ENCODE measurements at places on chromosomes 11 and 22.

DNA sequence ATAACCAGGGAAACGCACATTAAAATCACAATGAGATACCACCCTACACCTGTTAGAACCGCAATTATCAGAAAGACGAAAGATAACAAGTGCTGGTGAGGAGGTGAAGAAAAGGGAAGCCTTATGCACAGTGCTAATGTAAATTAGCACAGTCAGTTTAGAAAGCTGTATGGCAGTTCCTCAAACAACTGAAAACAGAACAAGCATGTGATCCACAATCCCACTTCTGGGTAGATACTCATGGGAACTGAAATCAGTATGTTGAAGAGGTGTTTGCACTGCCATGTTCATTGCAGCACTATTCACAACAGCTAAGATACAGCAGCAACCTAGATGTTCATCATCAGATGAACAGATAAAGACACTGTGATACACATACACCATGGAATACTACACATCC is 75.0 kb upstream of the CCND1 start:
- no peak for DNase-seq

GRCh38 chr11:125932301-125932700 is 13.5 kb upstream of the VSIG10L2 start:
- no peak for DNase-seq

DNA sequence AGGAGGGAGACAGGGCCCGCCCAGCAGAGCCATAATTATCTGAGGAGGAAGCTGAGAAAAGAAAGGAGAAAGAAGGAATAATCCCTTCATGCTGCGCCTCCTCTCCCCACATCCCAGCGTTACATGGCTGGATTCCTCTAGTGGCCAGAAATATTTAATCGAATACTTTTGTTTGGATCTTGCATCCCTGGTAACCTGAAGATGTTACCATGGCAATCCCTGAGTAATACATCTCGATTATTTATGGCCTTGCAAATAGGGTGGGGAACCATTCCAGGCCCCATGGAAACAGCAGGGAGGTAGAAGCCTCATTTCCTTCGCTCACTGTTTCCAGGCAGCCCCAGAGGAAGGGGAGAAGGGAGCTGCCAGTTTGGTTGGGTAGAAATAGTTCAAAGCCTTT is 357.7 kb downstream of the BUD13 start:
- peak; percentile 33 for DNase-seq

- DNase-seq: peak; percentile 39
These were observed 360.3 kb downstream of the TENM4 start for GRCh38 chr11:79080551-79080950.

DNA sequence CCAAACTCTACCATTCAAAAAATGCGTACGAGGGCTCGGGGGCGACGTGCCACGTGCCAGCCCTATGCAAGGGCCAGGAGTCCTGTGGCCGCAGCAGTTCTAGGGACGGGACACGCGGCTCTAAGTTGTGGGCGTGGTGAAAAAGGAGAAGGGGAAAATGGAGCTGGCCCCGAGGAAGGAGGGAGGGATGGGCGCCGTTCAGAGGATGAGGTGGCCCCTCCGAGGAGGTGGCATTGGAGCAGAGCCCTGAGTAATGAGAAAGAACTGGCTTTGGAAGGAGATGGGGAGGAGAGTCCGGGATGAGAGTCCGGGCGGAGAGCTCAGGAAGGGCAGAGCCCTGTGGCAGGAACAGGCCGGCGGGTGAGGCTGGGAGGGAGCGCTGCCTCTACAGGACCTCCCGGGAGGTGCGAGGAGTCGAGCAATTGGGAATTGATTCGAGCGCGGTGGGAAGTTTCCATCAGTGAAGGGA is 21.0 kb downstream of the OTUB1 start:
- peak; percentile 52 for DNase-seq

GRCh38 chr11:116207421-116208141 is 565.2 kb downstream of the BUD13 start:
- DNase-seq: peak; percentile 37

DNA sequence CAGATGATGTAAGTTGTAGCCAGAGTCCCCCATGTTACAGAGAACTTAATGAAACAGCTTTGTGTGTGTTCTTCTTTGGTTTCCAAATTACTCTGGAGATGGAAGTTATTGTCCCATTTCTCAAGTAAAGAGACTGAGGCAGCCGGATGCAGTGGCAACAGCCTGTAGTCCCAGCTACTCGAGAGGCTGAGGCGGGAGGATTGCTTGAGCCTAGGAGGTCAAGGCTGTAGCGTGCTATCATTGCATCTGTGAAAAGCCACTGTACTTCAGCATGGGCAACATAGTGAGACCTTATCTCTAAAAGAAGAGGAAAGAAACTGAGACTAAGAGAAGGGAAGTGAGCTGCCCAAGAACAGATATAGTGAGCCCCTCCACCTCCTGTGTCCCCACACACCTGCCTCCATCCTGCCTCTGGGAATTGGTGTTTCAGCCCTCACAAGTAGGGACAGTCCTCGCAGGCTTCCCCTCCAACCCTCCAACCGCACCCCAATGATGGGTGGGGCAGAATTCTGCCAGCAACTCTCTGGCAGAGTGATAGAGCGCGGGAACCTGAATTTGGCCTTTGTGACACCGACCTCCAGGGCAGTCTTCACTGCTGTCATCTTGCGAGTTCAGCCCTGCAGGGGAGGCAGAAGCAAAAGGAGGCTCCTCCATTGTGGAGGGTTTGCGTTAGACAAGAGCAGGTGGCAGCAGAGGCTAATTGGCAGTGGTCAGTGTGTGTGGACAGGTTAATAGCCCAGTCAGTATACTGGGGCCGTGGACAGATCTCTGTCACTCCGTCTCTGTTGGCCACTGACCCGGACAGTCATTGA is 1.6 kb downstream of the PDXP start:
- no peak for DNase-seq
